Stimulated activated CD4-positive, alpha-beta T cell treated with anti-CD3 and anti-CD28 coated beads, Interleukin-15, amount 100 ng/mL, for 48 hours (primary cell): ENCODE measurements at places on chromosomes 3 and 15.

DNA sequence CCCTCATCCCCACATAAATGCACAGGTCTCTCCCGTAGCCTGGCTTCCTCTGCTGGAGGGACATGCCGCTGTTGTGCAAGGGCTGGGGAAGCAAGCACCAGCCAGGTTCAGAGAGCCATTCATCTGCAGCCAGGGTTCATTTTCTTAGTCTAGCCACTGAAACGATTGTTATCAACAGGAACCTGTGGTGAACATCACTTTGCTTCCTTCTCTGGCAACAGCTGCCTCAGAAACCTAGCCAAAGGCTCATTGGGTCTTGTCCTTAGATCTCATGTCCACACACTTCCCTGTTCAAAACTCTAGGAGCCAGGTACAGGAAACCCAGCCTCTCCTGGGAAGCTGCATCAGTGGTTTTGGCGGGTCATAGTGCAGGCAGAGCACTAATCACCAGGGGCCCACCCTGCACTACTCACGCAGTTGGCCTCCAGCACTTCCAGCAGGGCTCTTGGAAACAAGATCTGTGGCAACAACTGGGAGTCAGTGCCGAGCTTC is 47.0 kb downstream of the OXNAD1 start:
- no peak for DNase-seq

- DNase-seq, result no peak
Observed at GRCh38 chr15:58292751-58293175, 139.0 kb upstream of the LIPC start.

DNA sequence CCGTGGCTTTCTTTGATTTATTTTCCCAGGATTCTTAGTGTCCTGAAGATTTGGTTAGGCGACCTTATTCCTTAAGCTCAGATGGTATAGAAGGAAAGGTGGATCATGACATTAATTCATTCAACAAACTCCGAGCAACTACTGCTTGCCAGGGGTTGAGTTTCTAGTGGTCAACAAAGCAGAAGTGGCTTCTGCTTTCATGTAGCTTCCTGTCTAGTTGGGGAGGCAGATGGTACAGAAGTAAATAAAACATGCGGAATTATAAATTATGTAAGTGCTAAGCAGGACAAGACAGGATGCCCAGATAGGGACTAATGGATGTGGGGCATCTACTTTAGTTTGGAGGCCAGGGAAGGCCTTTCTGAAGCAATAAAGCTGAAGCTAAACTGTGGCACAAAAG is 15.6 kb downstream of the EEFSEC start:
- no peak for DNase-seq

GRCh38 chr3:189683546-189684255 is 52.5 kb downstream of the TP63 start:
- DNase-seq, result no peak

GRCh38 chr3:100614941-100615340 is 5.5 kb downstream of the ADGRG7 start:
- no peak for DNase-seq

DNA sequence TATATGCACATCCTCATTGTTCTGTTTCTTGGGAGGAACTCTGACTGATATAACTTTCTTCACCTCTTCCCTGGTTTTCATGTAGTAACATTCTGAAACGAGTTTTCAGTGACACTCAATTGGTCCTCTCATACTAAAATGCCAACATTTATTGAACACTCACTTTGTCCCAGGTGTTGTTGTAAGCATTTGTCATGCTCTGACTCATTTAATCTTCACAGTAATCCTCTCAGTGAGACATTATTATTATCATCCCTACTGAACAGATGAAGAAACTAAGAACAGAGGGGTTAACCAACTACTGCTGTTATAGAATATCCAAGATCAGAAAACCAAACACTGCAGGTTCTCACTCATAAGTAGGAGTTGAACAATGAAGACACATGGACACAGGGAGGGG is 94.1 kb upstream of the MRPL3 start:
- DNase-seq, result no peak

GRCh38 chr3:24704496-24704895 is 209.8 kb upstream of the THRB start:
- DNase-seq, result no peak

- DNase-seq, result no peak
Observed at GRCh38 chr3:55574671-55575070, 87.6 kb upstream of the WNT5A start.

DNA sequence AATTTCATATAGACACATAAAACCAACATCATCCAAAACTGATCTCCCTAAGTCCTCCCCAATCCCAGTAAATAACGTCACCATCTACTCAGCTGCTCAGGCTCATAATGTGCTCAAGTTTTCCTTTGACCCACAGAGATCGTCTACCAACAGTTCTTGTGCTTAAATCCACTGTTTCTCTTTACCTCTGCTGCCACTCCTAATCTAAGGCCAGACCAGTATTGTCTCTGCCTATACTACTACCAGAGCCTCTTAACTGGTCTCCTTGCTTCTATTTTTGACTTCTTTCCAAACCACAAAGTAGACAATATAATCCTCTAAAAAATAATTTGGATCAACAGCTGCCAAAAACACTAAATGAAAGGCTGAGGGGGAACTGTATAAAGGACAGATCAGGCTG is 65.3 kb downstream of the CLASP2 start:
- no peak for DNase-seq

DNA sequence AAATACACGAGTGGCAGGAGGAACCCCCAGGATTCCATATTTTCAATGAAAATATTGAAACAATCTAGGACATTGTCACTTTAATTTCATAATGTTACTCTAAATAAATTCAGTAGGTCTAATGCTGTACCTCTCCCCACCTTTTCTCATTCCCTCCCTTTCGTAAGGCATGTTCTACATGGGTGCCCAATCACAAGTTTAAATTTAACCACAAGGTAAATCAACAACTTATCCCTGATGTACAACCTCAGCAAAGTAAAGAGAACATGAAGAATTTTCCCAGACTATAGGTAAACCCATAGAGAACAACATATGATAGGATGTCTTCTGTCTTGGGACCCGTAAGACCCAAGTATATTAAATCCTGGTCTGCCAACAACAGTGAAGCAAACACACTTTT is 53.2 kb upstream of the MITF start:
- no peak for DNase-seq

- no peak for DNase-seq
Observed at GRCh38 chr3:14433106-14433505, 30.7 kb downstream of the SLC6A6 start.

GRCh38 chr3:158569794-158570193 is 1.2 kb upstream of the MLF1 start:
- no peak for DNase-seq

- DNase-seq, result no peak
Observed at GRCh38 chr15:61086756-61087155, 142.3 kb downstream of the RORA start.

GRCh38 chr15:63093486-63094205 is 28.0 kb upstream of the LACTB start:
- DNase-seq, result peak; percentile 37

GRCh38 chr3:34073111-34073510 is 274.7 kb downstream of the PDCD6IP start:
- no peak for DNase-seq

- DNase-seq, result no peak
Observed at GRCh38 chr15:40256638-40257235, 17.9 kb downstream of the PAK6 start.

DNA sequence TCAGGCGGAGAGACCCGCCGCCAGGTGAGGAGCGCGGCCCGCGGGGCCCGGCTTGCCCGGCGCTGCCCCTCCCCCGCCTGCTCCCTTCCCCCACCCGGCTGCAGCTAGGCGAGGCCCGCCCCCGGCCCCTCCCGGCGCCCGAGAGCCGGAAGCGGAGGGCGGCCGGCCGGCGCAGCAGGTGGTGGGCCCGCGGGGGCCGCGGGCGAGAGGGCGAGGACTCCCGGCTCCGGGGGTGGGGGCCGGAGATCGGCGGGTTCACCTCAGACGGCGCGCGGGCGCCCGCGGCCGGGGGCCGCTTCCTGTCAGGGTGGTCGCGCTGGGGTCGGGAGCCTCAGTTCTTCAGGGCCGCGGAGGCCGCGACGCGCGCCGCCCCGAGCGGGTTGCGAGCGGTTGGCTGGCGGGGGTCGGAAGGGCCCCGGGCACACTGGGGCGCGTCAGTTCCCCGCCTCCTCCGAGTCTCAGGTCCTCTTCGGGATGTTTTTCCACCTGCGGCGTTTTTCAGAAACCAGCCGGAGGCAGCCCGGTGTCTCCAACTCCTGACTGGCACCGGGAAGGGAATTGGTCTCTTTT is 395 bp downstream of the ZFAND6 start:
- DNase-seq, result peak; percentile 38

DNA sequence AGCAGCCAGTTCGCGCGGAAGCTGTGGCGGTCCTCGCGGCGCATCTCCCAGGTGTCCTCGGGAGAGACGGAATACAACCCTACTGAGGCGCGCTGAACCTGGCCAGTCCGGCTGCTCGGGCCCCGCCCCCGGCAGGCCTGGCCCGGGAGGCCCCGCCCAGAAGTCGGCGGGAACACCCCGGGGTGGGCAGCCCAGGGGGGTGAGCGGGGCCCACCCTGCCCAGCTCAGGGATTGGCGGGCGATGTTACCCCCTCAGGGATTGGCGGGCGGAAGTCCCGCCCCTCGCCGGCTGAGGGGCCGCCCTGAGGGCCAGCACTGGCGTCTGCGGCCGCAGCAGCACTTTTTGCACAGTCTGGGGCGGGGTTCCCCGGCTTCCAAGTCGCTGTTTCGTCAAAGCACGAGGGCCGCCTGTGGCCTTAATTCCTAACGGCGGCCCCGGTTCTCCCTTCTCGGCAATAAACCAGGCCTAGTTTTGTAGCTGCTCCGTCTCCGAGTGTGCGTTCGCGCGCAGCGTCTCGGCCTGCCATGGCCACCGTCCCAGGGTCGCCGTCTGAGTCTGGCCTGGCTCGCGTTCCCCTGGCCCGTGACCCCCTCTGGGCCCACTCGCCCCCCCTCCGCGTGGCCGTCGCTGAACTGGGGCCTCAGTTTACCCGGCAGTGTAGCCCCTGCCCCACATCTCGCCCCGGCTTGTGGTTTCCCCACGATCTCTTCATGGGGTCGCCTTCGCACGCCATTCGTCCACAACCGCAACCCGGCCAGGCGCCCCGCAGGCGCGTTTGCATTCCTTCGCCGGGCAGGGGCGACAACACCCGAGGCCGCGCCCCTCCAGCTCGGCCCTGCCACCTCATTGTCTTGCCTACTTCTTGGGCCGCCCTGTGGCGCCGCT is 30.0 kb downstream of the NBEAL2 start:
- DNase-seq, result peak; percentile 47

DNA sequence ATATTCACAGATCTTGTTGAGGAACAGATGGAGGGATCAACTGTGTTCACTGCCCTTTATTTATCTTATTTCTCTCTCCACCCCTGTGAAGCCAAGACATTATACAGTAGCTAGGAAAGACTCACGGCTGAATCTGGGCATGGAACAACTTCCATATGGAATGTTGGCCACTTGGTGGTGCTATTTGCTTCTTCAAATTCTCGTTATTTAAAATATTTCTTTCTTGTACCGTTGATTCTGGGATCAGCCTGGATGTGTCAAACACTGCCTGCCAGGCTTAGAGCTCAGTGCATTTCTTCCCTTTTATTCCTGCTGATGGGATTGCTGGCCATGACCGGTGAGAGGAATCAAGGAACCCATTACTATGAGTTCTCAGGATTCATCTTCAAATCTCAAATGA is 17.5 kb upstream of the GASK1A start:
- DNase-seq, result peak; percentile 8

DNA sequence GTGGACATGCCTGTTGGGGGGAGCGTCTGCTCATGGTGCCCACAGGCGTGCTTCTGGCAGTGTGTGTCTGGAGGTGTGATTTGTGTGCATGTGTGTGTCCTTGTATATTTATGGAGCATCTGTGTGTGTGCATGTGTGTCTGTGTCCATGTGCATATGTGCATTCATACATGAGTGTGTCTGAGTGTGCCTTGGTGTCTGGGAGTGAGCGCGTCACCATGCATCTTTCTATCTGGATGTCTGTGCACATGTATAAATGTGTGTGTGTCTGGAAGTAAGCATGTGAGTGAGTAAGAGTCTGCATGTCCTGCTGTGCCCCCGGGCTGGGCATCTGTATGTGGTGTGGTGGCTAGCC is 58.1 kb upstream of the PRR23E start:
- no peak for DNase-seq

- no peak for DNase-seq
Observed at GRCh38 chr3:135549928-135550494, 415.5 kb upstream of the PPP2R3A start.

DNA sequence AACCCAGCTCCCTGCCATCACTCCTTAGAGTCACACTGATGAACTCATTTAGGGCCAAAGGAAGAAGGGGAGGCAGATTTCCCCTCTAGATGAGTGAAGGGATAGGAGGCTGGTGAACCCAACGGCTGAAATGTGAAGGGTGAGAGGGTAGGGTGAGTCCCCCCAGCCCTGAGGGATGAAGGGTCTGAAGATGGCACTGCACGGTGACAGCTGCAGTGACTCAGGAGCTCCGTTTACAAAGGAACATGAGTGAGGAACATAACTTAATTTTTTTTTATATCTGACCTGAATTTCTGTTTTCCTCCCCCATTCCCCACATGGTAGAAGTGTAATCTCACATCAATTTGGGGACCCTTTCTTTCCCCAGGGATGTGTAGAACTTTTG is 14.0 kb downstream of the SNX33 start:
- DNase-seq, result no peak

- DNase-seq, result no peak
Observed at GRCh38 chr3:14663396-14664135, 11.4 kb upstream of the C3orf20 start.

- DNase-seq, result no peak
Observed at GRCh38 chr3:98903099-98903498, 1.6 kb upstream of the DCBLD2 start.

DNA sequence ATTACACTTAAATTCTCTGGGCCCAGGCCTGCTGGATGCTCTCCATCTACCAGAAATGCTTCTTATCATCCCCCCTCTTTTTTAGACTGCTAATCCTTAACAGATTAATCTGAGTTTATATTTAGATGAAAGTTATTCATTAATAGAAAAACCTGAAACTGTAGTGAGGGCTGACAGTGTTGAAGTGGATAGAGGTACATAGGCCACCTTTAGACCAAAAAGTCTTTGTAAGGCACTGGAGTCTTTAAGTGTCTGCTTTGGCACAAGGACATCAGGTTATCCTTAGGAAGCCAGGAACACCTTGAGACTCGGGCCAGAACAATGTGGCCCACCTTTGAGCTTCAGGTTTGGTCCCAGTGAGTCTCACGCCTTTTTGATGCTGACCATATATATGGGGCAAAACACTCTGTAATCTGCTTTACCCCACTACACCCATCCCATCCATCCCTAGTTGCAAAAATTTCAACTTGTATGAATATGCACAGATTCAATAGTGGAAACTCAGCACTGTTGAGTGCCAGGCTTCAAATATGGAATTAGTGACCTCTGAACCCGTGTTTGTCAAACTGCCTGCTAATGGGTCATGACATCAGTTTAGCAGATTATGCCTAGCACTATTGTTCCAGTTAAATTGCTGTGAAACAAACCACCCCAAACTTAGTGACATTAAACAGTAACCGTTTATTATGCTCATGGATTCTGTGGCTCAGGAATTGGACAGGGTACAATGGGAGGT is 44.0 kb downstream of the PDE8A start:
- DNase-seq, result no peak

GRCh38 chr3:139601191-139601961 is 61.8 kb upstream of the RBP1 start:
- DNase-seq, result no peak
